ENCODE measurements at places on chromosomes 3 and 15. TPM values are rescaled to one million over a fixed set of nuclear protein-coding genes. Genes with fewer than 3 reads are reported as not detected.

- DNase-seq, result no peak
- H3K36me3 ChIP-seq, result no peaks in the 10 kb centered on the region
- H3K4me3 ChIP-seq, result no peak overlapping the region
- H3K4me1 ChIP-seq, result no peaks in the 10 kb centered on the region
Observed at GRCh38 chr3:67619991-67620390, 34.4 kb downstream of the SUCLG2 start.

DNA sequence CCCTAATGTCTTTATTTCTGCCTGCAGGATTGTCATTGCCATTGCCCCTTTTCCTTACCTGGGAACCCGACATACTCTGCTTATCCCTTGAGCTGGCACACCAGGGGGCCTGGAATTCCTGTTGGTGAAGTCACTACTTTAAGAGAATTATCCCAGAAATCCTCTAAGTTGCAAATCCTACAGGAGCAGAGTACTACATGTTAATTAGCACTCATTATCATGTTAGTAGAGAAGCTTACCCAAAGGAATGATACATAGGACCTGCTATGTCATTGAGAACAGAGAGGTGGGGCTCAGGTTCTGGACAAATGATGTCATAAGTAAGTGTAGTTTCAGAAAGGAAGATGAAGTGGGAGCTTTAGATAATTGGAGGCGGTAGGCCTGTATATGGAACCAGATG lies 27.4 kb downstream of the SCG5 start:
- H3K4me1 ChIP-seq, result no peaks in the 10 kb centered on the region
- DNase-seq, result no peak
- no peaks in the 10 kb centered on the region for H3K27me3 ChIP-seq
- H3K4me3 ChIP-seq, result no peak overlapping the region
- H3K27ac ChIP-seq, result no peak overlapping the region
- no peaks in the 10 kb centered on the region for H3K36me3 ChIP-seq

GRCh38 chr3:143465666-143466065 lies 346.1 kb downstream of the CHST2 start:
- no peaks in the 10 kb centered on the region for H3K4me1 ChIP-seq
- H3K27ac ChIP-seq, result no peak overlapping the region
- no peak overlapping the region for H3K4me3 ChIP-seq
- no peaks in the 10 kb centered on the region for H3K27me3 ChIP-seq
- no peak for DNase-seq
- H3K36me3 ChIP-seq, result no peaks in the 10 kb centered on the region

GRCh38 chr3:160754371-160754854 lies 1.6 kb upstream of the PPM1L start:
- H3K27ac ChIP-seq, result peak overlapping the region; percentile 94
- no peaks in the 10 kb centered on the region for H3K36me3 ChIP-seq
- H3K4me1 ChIP-seq, result peaks cover 9% of the 10 kb centered on the region

- no peak for DNase-seq
- H3K27me3 ChIP-seq, result peaks cover 15% of the 10 kb centered on the region
- no peaks in the 10 kb centered on the region for H3K4me1 ChIP-seq
- H3K36me3 ChIP-seq, result no peaks in the 10 kb centered on the region
- no peak overlapping the region for H3K27ac ChIP-seq
- H3K4me3 ChIP-seq, result no peak overlapping the region
Observed at GRCh38 chr15:96589864-96590263, 259.4 kb downstream of the NR2F2 start.

The LYZL4 gene
- polyA plus RNA-seq, result not detected

Measured in pancreas (tissue), 10 donors.